ENCODE measurements at places on chromosomes 6 and 20.
A peak's percentile ranks its signal among the peaks of the same experiment; 100 is the strongest.

DNA sequence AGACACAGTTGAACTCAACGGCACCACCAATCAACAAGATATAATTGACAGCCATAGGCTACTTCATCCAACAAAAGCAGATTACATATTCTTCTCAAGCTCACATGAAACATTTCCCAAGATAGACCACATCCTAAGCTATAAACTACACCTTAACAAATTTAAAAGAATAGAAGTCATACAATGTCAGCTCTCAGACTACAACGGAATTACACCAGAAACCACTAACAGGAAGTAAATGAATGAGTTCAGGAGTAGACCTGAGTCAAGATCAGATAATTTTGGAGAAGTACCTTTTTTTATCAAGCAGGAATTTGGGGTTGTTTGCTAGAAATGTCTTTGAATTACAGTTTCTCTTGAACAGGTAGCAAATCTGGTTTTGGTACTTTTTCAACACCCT, 237.8 kb downstream of the TBX18 start:
- no peak for DNase-seq

GRCh38 chr20:8740265-8740664, 328.6 kb upstream of the PLCB4 start:
- DNase-seq: no peak

DNA sequence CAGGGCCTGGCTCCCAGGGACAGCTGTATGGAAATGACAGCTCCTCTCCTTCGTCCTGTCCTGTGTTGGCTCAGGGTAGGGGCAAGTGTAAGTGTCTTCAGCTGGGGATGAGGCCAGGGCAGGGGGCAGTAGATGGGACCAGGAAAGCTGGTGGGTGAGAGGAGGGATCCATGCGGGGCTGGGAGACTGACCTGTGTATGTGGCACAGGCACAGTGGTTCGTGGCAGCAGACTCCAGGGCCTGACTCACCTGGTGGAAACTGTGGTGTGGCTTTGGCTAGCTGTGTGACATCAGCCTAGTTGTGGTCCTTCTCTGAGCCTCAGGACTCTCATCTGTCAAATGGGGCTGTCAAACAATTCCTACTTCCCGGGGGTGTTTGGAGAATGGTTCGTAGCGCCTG, 13.7 kb upstream of the SCRT2 start:
- no peak for DNase-seq

DNA sequence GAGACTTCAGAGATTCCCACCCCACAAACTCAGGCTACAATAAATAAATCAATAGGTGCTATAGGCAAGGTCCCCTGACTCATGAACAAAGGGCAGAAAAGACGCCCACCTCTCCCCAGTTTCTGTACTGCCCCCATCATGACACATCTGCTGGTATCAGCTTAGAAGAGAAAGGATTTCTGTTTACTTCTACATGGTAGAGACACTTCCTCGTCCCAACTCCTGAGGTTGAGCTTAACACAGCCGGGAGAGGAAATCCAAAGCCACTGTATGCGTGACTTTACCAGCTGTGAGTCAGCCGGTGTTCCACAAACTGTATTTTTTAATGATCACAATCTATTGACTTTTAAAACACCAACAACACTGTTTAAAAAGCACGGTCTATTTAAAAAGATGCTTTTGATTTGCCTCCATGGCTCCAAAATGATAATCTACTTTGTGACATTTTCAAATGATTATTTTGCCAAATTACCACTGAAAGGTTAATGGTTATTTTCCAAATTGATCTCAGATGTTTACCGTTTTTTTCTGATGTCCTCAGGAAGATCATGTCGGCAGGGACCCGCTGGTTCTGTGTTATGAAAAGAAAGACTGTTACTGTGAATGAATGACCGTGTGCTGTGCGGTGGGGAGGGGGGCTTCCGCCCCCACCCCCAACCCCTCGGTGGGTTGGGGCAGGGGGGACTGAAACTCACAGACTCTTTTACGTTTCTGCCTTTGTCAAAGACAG, 72.5 kb downstream of the ATP9A start:
- peak; percentile 30 for DNase-seq

DNA sequence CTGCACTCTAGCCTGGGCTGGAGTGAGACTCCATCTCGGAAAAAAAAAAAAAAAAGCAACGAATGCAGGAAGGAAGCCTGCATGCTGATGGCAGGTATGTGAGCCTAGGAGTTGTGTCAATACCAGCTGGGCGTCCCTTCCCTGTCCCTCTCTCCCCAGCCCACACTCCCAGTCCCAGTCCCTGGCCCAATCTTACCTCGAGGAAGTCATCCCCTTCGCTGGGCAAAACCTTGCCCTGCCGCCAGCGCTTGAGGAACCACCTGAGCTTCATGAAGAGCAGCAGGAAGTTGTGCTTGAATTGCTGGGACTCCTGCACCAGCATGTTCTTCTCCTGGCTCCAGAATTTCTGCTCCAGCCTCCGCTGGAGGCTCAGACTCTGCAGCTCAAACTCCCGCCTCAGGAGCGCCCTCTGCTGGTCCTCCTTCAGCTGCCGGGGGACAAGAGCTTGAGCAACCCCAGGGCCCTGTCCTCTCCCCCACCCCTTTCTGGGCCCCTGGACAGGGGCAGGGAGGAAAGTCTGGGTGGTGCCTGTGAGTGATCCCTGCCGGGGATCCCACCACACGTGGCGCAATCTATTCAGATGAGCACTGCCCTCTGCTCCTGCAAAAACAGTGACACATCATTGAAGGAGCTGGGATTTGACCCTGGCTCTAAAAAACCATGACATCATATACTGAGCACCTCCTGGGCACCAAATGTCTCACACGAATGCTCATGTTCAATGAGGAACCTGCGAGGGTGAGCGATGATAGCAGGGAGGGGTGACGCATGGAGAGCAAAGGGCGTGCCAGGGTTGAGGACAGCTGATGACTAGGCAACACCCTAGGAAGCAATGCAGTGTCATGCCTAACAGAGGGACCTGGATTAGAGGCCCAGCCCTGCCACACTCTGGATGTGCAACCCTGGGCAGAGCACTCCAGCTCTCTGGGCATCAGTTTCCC, 35.0 kb upstream of the DSN1 start:
- DNase-seq: no peak

DNA sequence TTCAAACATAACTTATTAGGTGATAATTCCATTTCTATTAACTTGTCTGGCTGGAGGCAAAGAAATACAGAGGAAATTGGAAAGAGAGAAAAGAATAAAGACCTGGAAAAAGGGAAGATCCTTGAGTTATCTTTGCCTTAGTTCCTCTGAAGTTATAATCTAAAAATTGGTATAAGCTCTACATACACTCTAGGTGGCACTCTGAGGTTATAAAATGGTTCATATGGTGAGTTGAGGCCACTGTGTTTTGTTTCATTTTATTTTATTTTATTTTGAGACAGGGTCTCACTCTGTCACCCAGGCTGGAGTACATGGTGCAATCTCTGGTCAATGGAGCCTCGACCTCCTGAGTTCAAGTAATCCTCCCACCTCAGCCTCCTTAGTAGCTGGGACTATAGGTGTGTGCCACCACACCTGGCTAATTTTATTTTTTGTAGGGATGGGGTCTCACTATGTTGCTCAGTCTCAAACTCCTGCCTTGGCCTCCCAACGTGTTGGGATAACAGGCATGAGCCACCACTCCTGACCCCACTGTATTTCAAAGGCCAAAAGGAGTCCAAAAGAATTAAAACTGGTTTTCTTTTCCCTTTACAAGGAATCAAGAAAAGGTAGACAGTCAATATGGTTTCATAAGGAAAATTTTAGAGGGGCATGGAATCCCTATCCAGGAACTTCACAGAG, 19.4 kb downstream of the GPX6 start:
- DNase-seq: no peak

DNA sequence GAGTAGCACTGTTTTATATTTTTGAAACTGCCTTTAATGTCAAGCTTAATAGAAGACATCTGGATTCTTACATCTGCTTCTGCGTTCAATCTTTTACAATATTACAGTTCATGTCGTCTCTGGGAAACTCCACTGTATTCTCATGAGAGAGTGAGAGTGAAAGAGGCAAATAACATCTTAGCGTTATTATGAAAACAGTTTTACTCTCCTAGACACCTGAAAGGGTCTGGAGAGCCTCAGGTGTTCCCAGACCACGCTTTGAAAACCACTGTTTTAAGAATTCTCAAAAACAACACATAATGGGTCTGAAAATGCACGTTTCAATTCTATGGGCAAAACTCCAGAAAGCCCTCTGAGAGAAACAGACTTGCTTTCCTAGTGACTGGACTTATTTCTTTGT, 63.3 kb downstream of the ARHGAP18 start:
- no peak for DNase-seq

GRCh38 chr6:16591396-16592222, 169.7 kb downstream of the ATXN1 start:
- DNase-seq: no peak

DNA sequence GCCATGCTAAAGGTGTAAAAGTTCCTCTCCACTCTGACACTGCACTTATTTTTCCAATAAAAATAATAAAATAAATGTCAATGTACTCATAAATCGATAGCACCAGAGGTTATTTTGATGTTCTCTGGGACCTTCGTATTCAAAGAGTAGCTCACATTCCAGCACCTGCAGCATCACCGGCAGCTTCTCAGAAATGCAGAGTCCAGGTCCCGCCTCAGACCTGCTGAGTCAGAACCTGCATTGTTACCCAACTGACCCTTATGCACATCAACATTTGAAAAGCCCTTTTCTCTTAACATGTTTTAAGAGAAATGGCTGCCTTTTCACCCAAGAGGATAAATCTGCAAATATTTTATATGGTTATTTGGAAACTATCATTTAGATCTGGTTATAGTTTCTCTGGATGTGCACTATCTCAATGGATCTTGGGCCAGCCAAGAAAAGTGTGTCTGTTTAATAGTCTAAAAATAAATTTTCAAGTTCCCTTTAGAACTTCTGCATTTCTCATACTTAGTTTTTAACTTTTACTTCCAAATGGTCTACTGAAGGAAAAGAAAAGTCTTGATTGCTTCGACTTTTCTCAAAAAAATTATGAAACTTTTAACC, 216.2 kb upstream of the PRDM1 start:
- DNase-seq: no peak

DNA sequence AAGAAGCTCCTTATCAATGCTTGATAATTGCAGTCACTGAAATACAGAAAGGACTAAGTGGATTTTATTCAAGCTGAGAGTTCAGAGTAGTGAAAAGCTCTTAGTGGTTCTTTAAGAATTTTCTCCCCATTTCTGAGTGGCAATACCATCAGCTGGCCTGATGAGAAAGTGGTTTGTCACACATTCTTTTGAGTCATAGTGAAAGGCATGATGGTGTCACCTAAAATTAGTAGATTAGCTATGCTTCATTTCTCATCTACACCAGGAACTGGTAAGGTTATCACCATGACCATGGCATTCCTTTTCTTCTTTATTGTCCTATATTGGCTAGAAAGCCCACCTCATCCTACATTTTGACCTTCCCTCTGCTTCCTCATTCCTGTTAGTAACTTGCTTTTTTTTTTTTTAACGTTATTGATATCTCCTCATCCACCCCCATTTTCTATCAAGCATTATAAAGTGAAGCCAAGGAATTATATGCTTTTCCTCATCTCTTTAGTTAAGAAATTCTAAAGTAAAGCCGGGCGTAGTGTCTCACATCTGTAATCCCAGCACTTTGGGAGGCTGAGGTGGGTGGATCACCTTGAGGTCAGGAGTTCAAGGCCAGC, 67.4 kb upstream of the LOC128125822 start:
- no peak for DNase-seq

GRCh38 chr6:45500924-45501816, 123.4 kb upstream of the SUPT3H start:
- no peak for DNase-seq

DNA sequence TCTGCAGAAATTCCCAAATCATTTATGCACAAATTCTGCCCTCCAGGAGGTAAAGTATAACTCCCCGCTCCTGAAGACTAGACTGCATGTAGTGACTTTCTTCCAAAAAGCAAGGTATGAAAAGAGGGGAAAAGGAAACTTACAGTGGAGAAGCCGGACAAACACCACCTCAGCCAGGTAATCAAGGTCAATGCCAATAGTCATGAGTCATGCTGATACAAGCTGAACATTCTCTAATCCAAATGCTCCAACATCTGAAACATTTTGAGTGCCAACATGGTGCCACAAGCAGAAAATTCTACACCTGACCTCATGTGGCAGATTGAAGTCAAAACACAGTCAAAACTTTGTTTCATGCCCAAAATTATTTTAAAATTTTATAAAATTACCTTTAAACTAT, 165.6 kb downstream of the FOXA2 start:
- no peak for DNase-seq

DNA sequence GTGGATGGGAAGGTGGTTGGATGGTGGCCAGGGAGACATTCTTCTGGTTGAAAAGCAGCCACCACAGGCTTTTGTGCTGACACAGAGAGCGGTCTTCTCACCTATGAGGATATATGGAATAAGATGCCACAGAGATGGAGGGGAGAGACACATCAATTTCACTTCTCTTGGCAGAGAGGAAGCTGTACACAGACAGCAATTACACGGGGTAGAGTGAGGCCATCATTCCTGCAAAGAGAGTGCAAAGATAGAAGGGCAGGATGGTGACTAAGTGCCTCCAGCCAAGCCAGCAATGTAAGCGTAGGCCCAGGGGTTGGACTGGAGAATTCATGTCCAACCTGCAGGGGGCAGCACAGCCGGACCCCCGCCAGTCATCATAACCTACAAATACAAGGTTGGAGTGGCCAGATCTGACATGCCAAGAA, 56.4 kb downstream of the NRN1 start:
- no peak for DNase-seq

GRCh38 chr6:149064660-149065015, 252.9 kb upstream of the TAB2 start:
- no peak for DNase-seq

GRCh38 chr20:23629017-23629541, 8.7 kb downstream of the CST3 start:
- peak; percentile 38 for DNase-seq

- DNase-seq: no peak
Observed at GRCh38 chr6:170291271-170292110, 613 bp upstream of the DLL1 start.

DNA sequence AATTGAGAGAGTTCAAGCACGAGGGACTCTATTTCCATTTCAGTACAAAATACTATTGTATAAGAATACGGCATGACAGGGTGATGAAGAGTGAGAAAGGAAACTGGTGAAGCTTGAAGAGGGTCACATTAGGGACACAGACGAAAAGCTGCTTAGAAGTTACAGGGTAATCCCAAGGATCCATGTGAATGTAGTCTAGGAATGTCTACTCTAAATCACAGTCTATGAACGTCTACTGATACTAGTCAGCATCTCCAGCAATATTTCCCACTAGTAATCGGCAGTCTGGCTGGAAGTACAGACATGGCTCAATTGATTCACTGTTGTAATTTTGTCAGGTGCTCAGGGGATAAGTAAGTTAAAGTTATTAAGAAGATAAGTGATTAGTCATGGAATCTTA, 156.4 kb downstream of the ASCC3 start:
- no peak for DNase-seq

GRCh38 chr6:124233221-124233620, 429.6 kb downstream of the NKAIN2 start:
- no peak for DNase-seq
